Kidney (tissue), 22 donors: ENCODE measurements at places on chromosomes 2 and 18.

GRCh38 chr2:207061181-207061580 is 104.6 kb downstream of the KLF7 start:
- no peak for DNase-seq

DNA sequence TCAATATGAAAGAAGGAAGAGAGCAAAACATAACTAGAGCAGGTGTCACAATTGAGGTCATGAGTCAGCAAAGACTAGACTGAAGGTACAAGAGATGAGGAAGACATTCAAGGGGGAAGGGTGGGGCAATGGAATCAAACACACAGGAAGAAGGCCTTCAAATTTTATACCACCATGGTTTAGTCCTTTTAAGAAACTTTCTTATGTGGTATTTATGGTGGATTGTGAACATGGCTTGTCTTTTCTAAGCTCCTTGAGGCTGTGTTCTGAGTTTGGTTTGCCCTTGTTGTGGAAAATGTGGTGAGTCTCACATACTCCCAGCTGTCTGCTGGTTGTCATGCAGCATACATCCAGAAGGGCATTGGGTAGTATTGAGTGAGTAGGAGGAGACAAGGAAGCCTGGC is 62.1 kb downstream of the NABP1 start:
- no peak for DNase-seq

- no peak for DNase-seq
Measured at GRCh38 chr2:98839292-98839691, 96.7 kb downstream of the CRACDL start.

- DNase-seq: no peak
Measured at GRCh38 chr2:121355488-121355887, 70.5 kb upstream of the TFCP2L1 start.

DNA sequence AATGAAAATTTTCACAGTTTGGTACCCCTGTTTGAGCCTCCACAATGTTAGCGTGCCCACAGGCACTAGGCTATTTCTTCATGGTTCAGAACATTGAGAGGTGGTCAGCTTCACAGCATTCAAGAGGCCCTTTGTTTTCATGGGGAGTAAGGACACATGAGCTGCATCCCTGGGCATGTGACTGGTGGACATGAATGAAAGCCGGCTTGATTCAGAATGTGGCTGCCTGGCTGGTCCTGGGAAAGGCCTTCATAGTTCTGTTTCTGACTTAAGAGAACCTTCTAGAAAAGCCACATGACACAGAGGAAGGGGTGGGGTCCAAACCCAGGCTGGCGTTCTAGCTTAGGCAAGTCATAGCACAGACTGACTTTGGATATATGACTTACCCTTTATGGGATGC is 420.6 kb downstream of the CMPK2 start:
- no peak for DNase-seq

DNA sequence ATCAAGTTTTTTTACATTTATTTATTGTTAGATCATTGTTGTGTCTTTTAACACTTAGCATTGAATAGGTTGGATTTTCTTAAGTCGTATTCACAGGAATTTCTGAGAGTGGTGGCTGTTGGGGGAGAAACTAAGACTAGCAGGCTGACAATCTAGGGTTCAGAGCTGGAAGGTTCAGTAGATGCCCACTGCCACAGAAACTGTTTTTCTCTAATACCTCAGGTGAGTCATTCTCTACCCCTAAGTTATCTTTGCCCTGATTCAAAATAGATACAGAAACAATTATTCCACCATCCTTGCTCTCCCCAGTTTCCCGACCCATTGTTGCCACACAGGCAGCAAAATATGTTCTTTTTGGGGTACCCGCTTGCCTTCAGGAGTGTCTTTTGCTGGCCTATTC is 870.8 kb upstream of the ID2 start:
- no peak for DNase-seq

DNA sequence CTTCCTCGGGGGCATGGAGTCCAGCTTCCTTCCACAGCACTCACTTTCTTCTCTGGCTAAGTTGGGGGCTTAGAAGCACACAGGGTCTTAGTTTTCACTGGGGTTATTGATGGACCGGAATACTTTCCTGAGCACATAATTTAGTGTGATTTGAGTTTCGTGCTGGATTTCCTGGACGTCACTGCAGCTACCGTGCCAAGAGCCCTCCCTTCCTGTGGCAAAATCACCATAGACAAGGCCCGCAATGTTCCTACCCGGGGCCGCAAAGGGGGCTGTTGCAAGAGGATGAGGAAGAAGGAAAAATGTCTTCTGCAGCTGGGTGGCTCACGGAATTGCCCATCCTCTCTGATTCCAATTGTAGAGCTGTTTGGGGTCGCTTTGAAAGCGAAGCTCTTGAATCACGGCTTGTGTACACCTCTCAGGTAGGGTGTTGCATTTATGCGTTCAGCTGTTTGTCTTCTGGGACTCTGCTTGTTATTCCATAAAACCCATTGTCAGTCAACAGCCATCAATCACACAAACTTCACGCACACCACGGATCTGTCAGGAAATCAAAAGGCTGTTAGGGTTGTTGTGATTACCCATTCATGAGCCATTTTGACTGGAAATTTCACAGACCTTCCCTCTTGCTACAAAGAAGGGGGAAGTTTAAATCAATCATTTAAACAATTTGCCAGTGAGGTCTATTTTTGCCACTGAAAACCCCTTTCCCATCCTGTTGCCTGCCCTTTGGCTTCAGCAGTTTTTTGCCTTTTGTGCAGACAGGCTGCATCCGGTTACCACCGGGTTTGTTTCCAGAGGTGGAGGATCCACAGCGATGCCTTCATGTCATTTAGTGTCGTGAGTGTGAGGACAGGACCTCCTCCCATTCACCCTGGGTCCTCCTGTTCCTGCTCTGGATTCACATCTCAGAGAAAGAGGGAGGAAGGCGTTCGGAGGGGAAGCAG is 36.0 kb downstream of the SMIM21 start:
- DNase-seq: no peak

DNA sequence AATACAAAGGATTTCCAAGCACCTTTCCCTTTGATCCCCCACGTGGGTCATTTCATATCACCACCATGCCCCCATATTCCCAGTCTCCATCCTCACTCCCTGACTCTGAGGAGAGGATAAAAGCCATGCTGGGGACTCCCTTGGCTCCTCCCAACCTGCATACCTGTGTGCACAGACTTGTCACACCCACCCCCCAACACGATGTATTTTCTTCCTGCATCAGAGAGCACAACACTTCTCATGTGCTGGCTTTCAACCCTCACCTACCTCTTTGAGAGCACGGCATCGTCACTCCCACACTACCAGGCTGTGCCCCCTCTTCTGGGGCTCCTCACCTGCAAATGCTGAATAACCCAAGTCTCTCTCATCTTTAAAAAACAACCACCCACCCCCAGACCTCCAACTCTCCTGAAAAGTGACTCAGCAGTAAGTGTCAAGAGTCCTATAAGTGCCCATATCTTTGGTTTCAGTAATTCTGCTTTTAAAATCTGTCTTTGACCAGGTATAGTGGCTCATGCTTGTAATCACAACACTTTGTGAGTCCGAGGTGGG is 53.1 kb downstream of the AP1S3 start:
- no peak for DNase-seq

DNA sequence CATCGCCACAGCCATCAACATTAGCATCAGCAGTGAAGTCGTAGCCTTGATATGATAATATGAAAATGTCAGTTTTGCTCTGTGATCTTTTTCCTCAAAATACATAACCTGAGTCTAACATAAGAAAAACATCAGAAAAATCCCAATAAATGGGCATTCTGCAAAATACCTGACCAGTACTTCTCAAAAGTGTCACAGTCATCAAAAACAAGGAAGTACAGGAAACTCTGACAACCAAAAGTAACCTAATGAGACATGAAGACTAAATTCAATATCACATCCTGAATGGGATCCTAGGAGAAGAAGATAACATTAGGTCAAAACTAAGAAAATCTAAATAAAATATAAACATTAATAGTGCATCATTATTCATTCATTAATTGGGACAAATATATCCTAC is 1731.0 kb downstream of the SUCLG1 start:
- no peak for DNase-seq

DNA sequence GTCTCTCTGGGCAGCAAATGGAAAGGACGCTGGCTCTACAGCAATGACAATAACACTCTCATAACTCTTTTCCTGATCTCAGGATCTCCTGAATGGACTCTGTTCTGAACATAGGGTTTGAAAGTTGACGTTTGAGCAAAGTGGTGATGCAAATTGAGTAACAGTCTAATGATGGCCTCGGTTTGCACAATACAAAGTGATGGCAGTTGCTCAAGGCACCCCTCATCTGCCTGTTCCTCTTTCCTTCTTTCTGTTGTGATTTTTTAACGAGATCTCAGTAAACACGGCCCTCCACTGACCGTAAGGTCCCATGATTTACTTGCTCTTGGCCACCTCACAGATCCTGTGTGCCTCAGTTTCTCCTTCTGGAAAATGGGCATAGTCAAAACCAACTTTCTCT is 303.6 kb downstream of the SLC8A1 start:
- DNase-seq: no peak

- no peak for DNase-seq
Measured at GRCh38 chr2:35873921-35874320, 481.7 kb upstream of the CRIM1 start.

- DNase-seq: no peak
Measured at GRCh38 chr2:39636306-39636705, 29.4 kb upstream of the TMEM178A start.

DNA sequence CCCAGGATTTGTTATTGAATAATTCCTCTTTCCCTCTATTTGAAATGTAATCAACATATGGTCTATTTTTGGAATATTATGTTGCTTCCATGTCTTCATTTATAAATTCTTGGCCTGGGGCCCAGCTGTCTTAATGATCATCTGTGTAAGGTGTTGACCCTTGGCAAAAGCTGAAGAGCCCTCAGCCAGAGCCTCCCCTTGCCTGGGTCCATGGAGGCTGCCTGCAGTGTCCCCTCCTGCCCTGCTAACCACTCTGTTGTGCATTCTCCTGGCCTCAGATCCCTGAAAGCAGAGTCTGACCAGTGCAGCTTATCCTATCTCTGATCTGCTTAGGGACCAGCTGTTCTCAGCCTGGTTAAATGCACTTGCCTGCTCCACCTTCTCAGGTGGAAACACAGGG is 226.1 kb upstream of the APCDD1 start:
- no peak for DNase-seq

- DNase-seq: no peak
Measured at GRCh38 chr2:35503738-35504199, 851.8 kb upstream of the CRIM1 start.

DNA sequence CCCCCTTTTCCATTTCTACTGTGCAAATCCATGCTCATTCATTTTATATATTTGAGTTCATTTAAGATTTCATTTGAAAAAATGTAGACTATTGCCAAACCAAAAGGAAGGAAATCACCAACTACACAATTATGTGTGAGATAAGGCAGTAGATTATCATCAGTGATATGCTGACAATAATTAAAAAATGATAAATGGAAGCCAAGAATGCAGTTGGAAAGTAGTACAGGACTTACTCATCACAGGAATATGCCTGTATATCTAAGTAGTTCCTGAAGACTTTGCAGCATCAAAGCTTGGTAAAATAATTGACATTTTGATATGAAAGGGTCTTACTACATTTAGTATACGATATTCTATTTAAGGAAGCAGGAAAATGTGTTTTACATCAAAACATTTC is 166.1 kb upstream of the OTX1 start:
- no peak for DNase-seq

- no peak for DNase-seq
Measured at GRCh38 chr18:2316082-2316750, 255.1 kb downstream of the METTL4 start.

- no peak for DNase-seq
Measured at GRCh38 chr2:133045787-133046186, 375.8 kb upstream of the LYPD1 start.

- no peak for DNase-seq
Measured at GRCh38 chr2:127104166-127104660, 2.7 kb downstream of the BIN1 start.

GRCh38 chr18:39057423-39058064 is 1491.9 kb upstream of the CELF4 start:
- no peak for DNase-seq

DNA sequence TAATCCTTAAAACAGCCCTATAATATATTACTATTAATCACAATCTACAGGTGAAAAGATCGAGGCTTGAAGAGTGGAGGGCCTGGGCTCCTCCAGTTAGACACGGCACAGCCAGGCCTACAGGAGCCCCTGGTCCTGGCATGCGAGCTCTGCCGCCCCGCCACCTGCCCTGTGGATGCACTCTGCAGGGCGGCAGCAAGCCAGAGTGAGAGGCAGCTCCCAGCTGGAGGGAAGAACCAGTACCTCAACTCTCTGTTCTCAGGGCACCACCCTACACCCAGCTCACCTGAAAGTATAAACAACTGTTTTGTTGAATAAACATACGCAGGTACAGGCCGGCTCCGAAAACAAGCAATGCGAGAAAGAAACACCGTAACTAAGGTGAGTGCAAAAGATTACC is 34.6 kb downstream of the EIPR1 start:
- DNase-seq: no peak

DNA sequence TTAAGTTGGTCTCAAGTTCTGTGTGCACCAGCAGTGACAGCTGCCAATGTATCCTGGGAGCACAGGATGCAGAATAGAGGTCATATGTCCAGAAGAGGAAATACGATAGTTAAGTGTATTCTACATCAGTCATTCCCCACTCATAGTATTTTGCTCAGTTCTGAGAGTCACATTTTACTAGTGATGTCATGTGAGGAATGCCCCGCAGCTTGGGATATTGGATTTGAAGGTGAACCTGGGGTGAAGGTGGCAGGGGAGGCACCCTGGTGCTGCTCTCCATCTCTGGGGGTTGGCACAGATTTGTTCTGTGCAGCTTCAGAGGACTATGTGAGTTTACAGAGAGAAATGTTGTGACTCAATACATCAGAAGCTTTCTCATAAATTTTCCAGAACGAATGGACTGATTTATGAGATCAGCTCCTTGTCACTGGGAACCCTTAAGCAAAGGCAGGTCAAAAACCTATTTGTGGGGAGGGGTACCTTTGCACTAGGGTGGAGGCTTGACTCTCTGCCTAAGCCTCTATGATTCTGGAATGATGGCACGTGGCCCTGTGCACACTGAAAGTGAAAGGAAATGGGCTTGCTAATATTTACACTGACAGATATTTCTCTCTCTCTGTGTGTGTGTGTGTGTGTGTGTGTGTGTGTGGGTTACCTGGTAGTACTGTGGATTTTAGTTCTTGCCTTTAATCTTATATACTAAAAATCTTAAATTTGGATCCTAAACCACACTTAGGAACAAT is 95.9 kb downstream of the NEB start:
- DNase-seq: no peak

DNA sequence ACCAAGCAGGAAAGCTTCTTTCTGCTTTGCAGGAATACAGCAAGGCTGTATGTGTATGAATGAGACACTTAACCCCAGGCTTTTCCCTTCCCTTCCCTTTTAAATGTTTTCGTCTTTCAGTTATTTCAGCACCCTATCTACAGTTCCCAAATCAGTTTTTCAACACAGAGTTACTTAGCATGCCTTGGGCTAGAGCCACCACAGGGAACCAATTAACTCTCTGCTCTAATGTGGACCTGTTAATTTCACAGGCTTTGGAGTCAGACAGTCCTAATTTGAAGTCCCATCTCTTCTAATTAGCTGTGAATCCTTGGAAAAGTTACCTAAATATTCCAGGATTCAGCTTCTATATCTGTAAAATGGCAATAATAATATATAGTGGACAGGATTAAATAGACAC is 89.2 kb upstream of the REG3A start:
- DNase-seq: no peak
